ENCODE measurements at places on chromosomes 7 and 10.

DNA sequence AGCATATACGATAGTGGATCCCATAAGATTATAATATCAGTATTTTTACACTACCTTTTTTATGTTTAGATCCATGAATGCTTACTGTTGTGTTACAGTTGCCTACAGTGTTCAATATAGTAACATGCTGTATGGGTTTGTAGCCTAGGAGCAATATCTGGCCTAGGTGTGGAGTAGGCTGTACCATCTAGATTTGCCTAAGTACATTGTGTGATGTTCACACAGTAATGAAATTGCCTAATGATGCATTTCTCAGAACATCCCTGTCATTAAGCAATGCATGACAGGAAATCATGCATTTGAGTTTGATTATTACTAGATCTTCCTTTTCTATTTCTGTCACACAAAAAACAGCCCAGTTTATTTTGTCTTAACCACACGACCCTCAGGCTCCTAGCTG lies 14.5 kb downstream of the CBX3 start:
- no peak for DNase-seq

DNA sequence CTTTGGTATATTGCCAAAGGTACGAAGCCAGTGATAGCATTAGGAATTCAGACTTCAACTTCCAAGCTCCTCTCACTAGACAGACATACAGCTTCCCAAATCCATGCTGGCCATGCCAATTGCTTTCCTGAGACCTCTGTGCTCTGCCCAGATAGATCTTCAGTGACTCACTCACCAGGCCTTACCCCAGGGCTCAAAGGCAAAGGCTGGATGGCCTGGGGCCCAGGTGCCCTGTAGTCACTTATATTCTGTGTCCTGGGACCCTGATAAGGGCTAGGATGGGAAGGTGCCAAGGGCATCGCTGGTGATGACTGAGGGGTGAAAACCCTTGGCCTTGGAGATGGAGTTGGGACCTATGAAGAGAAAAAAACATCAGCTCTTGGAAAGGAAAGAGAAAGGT lies 27.7 kb downstream of the WNT8B start:
- no peak for DNase-seq

DNA sequence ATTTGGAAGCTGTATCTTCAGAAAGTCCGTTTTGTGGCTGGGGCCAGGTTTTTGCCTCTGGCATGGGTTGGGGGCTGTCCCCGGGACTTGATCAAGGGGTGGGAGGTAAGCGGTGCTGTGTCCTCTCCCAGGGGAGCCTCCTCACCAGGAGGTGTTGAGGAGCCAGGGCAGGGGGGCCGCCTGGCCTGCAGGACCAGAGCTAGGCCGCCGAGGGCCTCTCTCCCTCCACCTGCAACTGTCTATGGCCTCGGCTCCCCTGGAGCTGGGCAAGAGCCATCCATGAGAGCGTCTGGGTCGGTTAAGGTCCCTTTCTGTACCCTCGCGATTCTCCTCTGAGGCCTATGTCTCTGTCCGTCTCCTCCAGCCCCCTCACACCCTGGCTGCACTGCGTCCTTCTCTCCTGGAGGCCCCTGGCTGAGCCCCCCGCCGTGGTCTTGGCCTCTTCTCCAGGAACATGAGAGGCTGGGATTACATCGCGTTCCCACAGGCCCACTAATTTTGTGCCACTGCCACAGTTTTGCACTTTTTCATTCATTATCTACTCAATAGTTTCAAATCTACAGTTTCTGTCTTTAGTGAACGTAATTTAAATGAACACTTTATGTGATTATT lies 20.6 kb downstream of the CALML5 start:
- no peak for DNase-seq

DNA sequence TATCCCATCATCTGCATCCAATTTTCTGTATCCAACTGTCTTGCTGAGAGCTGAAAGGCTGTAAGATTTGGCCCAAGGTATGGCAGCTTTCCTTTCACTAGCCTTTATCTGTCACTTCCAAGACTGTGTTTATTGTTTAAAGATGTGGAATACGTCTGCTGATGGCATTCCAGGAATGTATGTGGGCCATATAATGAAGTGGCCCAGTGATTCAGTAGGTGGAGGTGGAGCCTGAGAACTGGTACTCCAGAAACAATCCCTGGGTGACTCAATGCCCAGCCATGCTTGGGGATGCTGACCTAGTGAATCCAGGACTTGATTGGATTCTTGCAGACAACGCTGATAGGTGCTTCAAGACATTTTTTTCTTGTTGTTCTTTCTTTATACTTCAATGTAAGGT lies 13.5 kb downstream of the NEUROD6 start:
- no peak for DNase-seq

DNA sequence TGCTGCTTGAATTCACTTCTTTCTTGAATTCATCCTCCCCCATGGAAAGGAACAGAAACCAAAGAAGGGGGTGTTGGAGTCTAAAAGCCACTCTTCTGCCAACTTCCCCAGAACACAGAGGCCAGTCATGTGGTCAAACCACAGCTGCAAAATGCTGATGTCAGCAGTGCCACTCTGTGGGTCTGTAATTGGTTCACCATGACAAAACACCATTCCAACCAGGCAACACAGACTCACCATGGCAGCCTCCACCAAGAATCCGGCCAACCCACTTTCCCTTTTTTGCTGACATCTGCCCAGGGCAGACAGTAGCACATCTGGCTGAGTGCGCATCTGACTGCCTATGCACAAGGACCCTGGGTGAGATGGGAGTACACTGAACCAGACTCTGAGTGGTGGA lies 16.8 kb downstream of the OSBPL3 start:
- no peak for DNase-seq

DNA sequence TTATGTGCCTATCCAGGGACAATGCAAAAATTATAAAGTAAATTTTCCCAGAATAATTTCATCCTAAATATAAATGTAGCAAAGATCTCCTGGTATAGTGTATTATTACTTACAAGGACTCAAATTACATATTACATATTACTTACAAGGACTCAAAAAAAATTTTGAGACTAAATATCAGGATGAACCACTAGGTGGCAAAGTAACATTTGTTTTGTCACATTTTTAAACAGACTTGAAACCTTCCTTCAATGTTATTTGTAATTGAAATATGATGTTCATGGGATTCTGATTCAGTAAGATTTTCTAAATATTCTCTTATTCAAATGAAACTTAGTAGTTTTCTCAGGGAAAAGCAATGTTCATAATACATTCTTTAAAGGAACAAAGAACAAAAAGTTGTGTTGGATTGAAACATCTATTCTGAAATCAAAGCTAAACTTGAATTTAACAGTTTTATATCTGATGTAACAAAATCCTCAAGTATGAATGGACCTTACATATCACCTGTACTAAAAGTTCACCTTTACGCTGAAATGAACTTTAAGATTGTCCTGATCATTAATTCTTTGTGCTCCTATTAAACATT lies 74.3 kb upstream of the GNAI1 start:
- DNase-seq, result no peak

GRCh38 chr7:28570113-28570969 lies 158.0 kb downstream of the CREB5 start:
- DNase-seq, result no peak

DNA sequence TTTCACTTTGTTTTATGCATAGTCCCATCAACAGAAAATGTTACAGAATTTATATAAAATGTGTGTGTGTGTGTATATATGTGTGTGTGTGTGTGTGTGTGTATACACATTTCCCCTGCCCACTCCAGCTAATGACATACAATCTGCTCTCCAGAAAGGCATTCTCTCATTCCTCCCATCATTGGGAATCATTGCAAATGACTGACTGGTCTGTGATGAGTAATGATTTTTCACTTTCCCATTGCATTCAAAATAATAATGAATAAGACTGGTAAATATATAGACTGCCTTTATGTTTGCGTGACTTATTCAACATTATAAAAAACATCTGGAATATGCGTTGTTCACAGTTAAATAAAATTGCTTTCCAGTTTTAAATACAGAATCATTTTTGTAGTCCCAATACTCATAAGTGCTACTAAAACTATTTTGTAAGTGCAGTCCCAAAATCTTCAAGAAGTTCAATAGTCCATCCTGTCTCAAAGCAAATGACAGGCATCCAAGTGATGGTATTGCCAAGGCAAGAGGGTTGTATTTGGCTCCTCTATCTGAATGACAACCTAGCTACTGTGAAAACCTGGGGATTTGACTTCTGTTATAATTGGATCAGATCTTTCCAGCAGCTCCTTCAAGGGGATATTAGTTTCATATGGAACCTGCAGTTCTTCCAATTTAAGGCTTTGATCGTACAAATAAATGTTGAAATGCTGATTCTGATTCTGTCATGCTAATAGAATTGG lies 150.9 kb downstream of the POLR1F start:
- no peak for DNase-seq

DNA sequence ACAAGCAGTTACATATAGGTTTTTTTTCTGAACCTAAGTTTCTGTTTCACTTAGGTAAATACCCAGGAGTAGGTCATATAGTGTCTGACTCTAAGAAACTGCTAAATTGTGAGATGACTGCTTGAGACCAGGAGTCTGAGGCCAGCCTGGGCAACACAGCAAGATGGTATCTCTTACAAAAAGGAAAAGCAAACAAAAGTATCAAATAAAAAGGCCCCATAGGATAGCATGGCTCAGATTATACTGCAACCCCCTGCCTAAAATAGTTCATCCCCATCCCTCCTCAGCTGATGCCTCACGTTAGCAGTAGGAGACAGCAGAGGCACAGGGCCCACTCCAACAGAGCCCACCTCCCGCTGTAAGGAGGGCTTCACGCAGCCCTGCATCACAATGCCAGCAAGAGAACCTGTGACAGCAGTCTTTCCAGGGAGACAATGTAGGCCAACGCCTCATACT lies 90.3 kb downstream of the SRPK2 start:
- DNase-seq, result no peak

DNA sequence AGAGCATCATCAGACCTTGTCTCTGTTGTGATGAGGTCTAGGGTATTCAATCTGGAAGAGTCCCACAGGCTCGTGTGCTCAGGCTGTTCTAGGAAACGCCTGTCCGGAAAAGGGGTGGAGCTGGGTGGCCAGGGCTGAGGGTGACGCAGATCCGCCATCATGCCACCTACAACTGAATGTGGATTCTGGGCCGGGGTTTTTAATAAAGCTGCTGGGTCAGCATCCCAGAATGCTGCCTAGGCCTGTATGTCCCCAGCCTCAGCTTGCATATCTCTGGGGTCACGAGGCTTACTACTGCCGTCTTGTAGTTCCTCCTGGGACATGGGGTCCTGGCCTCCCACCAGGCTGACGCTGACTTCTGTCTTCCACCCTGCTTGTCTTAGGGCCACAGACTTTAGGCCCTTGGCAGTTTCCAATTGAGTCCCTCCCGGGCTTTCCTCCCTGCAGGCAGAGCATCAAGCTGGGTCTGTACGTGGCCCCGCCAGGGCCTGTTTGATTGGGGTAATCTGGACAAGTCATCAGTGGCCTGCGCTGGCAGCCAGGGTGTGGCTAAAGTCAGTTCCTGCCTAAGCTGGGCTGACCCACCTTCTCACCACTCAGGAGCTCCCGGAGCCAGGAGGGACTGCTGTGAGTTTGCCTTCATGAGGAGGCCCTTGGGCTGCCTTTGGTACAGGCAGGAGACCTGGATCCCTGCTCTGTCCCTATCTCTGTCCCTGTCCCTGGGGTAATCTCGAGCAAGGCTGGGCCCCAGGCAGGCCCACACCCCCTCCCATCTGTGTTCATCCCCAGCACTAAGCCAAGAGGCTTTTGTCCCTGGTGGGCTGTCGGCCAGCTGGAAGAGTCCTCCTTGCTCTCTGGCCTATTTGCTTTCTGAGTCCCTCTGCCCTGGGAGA lies 79.9 kb downstream of the ZMIZ1 start:
- DNase-seq, result no peak

DNA sequence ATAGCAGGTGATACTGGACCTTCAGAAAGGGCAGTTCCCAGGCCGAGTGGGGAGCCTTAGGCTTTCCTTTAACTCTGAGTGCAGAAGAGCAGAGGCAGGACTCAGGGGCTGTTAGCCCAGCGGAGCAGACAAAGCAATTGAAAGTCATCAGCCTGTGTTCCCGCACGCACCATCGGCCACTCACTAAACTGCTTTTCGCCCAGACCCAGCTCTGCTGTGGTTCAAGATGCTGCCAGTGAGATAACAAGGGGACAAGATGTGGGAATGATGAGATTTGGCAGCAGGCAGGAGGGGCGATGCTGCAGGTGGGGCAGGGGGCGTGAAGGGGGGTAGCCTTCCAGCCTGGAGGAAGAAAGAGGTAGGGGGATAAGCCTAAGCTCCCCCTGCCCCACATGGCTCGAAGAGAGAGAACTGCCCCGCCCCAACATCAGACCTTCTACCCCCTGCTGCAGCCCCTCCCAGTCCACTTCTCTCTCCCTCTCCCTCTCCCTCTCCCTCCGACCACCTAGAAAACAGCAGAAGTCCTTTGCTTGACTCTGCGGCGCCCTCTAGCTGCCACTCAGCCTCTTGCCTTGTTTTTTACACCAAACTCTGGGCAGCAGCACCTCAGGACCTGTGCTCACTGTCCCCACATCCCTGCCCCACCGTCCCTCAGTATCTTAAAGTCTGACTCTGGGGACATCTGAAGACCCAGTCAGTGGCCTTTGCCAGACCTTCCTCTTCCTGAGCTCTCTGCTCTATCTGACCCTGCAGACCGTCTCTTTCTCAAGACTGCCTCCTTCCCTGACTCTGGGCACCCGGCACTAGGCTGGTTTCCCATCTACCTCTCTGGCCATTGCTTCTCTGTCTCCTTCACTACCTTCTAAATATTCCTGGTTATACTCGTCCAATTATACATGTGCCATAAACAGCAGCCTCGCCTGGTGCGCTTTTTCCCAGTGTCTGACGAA lies 110.5 kb downstream of the C10orf105 start:
- DNase-seq, result peak; percentile 48
